ENCODE measurements at places on chromosomes 7 and 10. TPM values are rescaled to one million over a fixed set of nuclear protein-coding genes. Genes with fewer than 3 reads are reported as not detected.

GRCh38 chr10:14185316-14186045 is 145.2 kb downstream of the FRMD4A start:
- no peaks in the 10 kb centered on the region for H3K4me1 ChIP-seq
- no peaks in the 10 kb centered on the region for H3K36me3 ChIP-seq
- DNase-seq = no peak
- no peak overlapping the region for H3K4me3 ChIP-seq
- no peak overlapping the region for H3K27ac ChIP-seq

DNA sequence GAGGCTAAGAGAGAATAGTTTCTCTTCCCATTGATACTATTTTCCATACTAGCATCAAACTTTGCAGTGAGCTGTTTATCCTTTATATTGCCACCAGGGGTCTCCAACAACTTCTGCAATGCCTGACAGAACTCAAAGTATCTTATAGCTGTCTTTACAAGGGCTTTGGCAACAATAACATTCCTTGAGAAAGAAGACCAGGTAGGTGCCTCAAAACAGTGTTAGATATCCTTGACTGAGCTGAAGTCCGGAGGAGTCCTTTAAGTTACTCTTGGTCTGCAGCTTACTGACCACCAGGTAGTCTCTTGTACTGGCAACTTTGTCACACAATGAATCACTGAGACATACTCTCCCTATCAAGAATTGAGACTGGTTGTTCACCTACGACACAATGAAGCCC is 30.0 kb upstream of the TES start:
- H3K27me3 ChIP-seq = no peaks in the 10 kb centered on the region
- H3K36me3 ChIP-seq = no peaks in the 10 kb centered on the region
- no peak overlapping the region for H3K27ac ChIP-seq
- no peak for DNase-seq
- no peak overlapping the region for H3K4me3 ChIP-seq
- no peaks in the 10 kb centered on the region for H3K4me1 ChIP-seq

DNA sequence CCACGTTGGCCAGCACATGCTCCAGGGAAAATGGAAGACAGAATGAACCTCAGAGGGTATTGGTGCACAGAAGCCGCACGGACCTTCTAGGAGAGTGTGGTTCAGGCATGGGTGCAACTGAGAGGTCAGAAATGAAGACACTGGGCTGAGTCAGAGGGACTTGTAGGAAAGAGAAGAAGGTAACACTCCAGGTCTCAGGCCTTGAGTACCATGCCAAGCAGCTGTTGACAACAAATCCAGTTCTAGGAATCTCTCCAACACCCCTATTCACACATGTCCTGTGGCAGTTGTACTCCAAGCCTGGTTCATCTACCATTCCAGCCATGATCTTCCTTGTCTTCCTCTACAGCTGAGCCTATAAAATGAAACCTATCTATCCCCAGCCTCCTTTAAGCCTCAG is 251.6 kb downstream of the USP6NL start:
- H3K4me1 ChIP-seq = no peaks in the 10 kb centered on the region
- no peaks in the 10 kb centered on the region for H3K36me3 ChIP-seq
- DNase-seq = no peak
- H3K27ac ChIP-seq = no peak overlapping the region
- no peak overlapping the region for H3K4me3 ChIP-seq

- H3K4me1 ChIP-seq = peaks cover 8% of the 10 kb centered on the region
- H3K27me3 ChIP-seq = no peaks in the 10 kb centered on the region
- H3K27ac ChIP-seq = peak overlapping the region; percentile 73
- peaks cover 27% of the 10 kb centered on the region for H3K36me3 ChIP-seq
- no peak for DNase-seq
- no peak overlapping the region for H3K4me3 ChIP-seq
Observed at GRCh38 chr10:24483701-24484100, 240.0 kb downstream of the ARHGAP21 start.

DNA sequence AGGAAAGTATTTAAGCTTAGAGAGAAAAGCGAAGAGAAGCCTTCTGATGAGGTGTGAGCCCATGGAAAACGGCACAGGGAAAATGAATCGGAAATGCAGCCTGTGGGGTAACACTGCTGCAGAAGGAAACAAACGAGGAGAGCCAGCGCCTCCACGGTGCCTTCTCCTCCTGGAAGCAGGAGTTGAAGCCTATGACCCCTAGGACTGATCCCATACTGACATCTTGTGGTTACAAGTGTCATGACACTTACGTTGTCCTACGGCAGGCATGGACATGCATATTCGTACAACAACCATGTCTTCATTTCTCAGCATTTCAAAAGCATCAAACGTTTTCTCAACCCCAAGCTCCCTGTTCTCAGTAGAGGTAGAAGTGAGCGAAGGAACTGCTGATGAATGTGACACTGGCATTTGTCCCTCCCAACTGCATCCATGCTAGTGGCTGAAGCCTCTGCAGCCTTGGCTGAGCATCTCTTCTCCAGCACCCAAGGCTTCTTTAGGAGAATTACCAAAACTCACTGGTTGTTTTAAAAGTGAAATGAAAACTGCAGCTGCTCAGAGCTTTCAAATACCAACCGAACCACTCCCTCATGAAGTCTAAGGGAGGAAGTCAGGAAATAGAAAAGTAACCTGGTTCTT is 160.2 kb downstream of the JAZF1 start:
- H3K4me3 ChIP-seq = no peak overlapping the region
- peak; percentile 77 for DNase-seq
- peaks cover 36% of the 10 kb centered on the region for H3K4me1 ChIP-seq
- no peak overlapping the region for H3K27ac ChIP-seq
- no peaks in the 10 kb centered on the region for H3K27me3 ChIP-seq

Gene KEL
- total RNA-seq = not detected

Gene HOXA4
- 11.5 TPM for total RNA-seq

Gene ZEB1
- 99.8 TPM for total RNA-seq

Measured in psoas muscle (tissue), 8 donors.